ENCODE measurements at places on chromosomes 7 and 10.

DNA sequence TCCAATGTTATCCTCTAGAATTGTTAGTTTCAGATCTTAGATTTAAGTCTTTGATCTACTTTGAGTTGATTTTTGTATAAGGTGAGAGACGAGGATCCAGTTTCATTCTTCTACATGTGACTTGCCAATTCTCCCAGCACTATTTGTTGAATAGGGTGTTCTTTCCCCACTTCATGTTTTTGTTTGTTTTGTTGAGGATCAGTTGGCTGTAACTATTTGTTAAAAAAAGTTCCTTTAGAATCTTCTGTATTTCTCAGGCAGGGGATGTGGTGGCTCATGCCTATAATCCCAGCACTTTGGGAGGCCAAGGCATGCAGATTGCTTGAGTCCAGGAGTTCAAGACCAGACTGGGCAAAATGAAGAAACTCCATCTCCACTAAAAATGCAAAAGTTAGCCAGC is 151.8 kb downstream of the JMJD1C start:
- no peak for DNase-seq

DNA sequence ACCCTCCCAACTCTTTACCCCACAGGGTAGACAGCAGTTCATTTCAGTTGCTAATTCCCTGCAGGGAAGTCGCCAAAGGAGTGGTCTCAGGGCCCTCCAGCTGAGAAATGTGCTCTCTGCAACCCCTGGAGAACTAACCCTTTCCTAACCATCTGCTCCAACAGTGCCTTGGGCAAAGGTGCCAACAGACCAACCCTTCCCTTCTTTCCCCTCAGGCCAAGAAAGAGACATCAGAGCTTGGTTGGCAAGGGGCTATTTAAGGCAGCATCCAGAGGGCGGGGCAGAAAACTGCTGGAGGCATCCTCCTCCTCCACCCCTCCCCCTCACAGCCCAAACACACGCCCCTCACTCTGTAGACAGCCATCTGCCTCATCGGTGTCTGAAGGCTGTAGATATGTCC is 1.7 kb downstream of the SORBS1 start:
- DNase-seq, result no peak

GRCh38 chr10:1410032-1410431 is 327.3 kb downstream of the ADARB2 start:
- DNase-seq, result no peak

GRCh38 chr7:116683786-116684185 is 11.8 kb downstream of the MET start:
- DNase-seq, result no peak

GRCh38 chr7:20444030-20444800 is 113.5 kb downstream of the ITGB8 start:
- no peak for DNase-seq

- no peak for DNase-seq
Observed at GRCh38 chr7:140674899-140675701, 2.4 kb downstream of the ADCK2 start.

DNA sequence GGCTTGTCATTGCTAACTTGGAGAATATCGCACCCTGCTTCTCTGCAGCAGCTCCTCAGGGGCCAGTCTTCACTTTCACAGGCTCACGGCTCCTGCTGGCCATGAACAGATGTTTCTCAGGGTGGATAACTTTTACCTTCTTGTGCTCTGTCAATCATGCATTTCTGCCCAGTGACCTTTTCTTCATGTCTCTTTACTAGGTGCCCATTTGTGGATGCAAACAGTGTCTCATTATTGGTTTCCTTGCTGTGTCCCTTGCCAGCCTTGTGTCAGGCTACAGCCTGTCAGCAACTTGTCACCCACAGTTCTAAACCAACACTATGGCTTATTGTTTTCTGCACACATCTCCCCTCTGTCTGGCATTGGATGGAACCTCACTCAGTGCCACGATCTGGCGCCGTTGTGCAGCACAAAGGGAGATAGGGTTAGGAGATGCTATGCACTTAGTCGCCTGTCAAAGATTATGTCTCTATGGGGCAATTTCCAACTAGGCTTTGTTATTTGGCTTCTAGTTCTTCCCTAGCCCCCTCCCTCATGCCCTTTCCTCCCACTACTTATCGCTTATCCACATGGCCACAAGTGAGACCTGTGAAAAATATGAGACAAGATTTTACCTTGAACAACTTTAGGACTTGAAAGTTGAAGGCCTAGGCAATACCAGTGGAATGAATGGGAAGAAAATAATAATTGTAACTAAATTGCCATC is 45.7 kb upstream of the NXPH1 start:
- DNase-seq, result no peak

- no peak for DNase-seq
Observed at GRCh38 chr7:28280516-28280915, 99.9 kb upstream of the JAZF1 start.

DNA sequence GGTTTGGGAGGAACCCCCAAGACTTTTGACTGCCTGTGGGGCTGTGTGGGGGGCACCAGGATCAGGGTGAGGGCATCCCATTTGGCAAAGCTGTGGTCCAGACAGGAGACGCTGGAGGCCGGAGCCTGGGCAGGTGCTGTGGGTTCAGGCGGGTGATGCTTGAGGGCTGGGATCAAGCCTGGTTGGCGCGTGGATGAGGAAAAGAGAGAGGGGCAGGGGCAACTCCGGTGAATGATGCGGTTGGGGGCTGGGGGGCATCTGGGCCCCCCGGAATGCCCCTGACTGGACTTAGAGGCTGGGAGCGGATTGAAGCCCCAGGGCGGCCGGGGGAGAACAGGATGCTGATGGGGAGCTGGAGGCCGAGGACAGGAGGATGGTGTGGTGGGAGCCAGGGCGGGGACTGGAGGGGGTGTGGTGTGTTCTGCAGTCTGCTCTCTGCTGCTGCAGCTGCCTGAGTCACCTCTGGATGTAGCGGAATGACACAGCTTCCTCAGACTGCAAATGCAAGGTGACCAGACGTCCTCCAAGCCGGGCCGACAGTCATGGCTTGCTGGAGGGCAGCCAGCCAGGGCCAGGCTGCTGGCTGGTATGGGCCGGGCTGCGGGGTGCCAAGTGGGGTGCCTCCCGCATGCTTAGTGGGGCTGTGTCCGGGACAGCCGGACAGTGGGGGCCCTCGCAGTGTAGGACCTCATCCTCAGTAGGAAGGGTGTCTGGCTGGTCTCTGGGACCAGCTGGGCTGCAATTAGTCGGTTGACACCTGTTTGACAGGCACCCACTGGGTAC is 3.2 kb downstream of the MAFK start:
- DNase-seq, result no peak

- DNase-seq, result no peak
Observed at GRCh38 chr10:22341190-22341925, 3.9 kb upstream of the SPAG6 start.

- peak; percentile 53 for DNase-seq
Observed at GRCh38 chr7:50206453-50207250, 97.9 kb upstream of the IKZF1 start.

- no peak for DNase-seq
Observed at GRCh38 chr10:119330342-119330741, 123.0 kb downstream of the GRK5 start.

- no peak for DNase-seq
Observed at GRCh38 chr7:36906448-36906847, 182.2 kb upstream of the AOAH start.

DNA sequence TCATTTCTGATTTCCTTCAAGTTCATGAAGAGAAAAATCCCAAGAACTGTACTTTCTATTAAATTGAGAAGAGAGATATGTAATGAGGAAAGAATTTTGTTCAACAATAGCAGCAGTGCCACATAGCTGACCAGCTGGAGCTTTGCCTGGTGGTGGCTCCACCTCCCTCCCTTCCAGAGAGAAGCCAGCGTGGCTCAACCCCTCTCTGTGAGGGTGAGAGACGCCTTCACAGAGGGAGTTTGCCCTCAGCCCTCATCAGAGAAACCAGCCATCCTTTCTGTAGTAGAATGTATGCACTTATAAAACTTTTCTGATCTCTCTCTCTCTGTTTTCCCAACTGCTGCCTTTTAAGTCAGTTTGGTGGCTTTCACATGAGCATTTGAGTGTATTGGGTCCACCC is 20.5 kb upstream of the COL1A2 start:
- DNase-seq, result no peak

- no peak for DNase-seq
Observed at GRCh38 chr10:110919971-110920881, 822 bp downstream of the SHOC2 start.

DNA sequence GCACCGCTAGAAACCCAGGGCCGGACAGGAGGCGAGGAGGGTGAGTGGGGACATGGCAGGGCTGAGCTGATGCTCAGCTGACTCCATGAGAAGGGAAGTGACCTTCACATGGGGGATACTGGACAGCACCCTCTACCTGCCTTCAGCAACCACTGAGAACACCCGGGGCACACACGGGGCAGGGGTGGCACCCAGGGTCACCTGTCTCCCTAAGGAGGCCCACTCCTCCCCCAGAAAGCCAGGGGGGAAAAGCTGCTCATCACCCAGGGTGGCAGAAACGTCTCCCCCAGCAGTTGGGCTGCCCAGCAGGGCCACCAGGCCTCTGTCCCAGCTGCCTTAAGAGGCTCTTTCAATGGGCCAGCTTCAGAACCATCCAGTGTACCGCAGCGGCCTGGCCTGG is 159.7 kb downstream of the RNF216 start:
- no peak for DNase-seq

GRCh38 chr7:125563557-125563956 is 633.9 kb upstream of the POT1 start:
- DNase-seq, result no peak

GRCh38 chr10:74097776-74098175 is 52.9 kb downstream of the AP3M1 start:
- no peak for DNase-seq

DNA sequence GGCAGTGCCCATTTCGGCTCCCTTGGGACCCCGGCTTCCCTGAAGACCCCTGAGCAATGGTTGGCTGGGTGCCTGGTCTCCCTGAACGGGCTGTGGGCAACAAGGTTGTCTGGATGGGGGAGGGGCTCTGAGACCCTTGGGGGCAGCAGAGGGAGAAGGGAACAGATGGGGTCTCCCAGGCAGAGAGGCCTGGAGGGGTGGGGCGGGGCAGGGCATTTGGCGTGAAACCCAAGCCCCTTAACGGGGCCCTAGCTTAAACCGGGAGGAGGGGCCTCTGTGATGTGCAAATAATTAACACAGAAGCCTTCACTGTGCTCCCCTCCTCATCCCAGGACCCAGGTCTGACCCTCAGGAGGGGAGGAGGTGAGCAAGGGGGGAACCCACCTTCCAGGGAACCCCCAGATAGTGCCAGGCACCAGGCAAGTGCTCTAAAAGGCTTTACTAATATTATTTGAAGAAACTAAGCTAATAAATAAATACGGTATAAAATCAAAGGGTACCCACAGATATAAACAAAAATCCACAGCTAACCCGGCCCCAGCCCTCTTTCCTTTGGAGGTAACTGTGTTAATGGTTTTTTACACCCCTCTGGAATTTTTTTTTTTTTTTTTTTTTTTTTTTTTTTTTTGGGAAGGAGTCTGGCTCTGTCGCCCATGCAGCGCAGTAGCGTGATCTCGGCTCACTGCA is 170.8 kb downstream of the RNF216 start:
- no peak for DNase-seq

GRCh38 chr10:109934958-109935793 is 11.9 kb upstream of the XPNPEP1 start:
- DNase-seq, result no peak

DNA sequence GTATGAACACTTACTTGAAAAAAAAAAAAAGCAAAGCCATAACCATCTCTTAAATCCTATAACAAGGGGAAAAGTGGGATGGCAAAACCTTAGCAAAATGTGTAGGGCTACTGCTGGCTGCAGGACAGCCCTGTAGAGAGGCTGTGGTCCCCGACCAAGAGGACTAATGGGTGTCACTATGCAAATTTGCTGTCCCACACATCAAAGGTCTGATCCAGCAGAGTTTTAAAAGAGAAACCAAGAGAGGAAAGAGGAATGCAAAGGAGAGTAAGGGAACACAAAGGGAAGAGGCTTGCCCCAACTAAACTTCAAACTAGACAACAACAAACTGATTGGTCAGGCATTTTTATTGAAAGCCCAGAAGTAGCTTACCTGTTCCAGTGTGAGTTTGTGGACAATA is 3.1 kb upstream of the ZNRF2 start:
- DNase-seq, result no peak

- no peak for DNase-seq
Observed at GRCh38 chr7:71303566-71303965, 171.6 kb downstream of the GALNT17 start.

GRCh38 chr10:70417568-70417967 is 13.6 kb downstream of the EIF4EBP2 start:
- DNase-seq, result no peak

GRCh38 chr10:115854740-115855435 is 418.1 kb downstream of the GFRA1 start:
- DNase-seq, result no peak

DNA sequence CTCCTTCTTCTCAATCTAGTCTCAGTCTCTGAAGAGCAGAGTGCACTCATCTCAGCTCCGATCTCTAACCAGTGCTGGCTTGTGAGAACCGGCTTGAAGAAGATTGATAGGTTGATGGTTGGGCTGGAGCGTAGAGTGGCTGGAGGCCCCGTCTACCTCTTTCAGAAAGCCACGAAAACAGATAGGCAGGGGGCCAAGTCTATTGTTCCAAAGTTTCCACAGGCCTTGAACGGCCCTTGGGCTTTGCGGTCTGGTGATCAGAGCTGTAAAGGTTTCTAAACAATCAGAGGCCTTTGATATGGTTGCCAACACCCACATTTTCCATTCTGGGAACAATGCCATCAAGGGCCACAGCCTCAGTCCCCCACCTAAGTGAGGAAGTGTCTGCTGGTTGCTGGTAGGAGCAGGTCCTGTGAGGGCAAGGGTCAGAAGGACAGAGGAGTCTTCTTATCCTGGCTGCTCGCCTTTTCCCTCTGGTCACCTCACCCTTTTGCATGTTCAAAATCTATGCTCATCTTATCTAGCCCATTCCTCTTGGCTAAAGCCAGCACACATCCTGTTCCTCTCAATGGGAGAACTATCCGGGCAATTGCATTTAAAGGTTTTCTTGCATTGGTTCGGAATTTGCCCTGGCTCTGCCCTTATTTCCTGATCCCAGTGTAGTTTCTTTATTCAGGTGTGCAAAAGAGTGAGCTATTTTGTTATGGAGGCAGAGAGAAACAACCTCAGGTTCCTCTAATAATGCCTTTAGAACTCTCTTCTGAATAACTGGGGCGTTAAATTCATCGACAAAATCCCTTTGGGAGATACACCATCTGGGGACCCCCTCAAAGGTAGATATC is 70.3 kb upstream of the KMT2E start:
- DNase-seq, result peak; percentile 40

GRCh38 chr7:102823390-102824119 is 74.8 kb downstream of the FAM185A start:
- DNase-seq, result no peak

GRCh38 chr10:103855424-103855823 is at the start of gene SH3PXD2A:
Gene SH3PXD2A, minus strand, starts transcription at chr10:103855576. Its CDS starts 310 bp downstream, at chr10:103855266.
- no peak for DNase-seq

- no peak for DNase-seq
Observed at GRCh38 chr10:6071181-6072175, 9.3 kb upstream of the IL2RA start.

DNA sequence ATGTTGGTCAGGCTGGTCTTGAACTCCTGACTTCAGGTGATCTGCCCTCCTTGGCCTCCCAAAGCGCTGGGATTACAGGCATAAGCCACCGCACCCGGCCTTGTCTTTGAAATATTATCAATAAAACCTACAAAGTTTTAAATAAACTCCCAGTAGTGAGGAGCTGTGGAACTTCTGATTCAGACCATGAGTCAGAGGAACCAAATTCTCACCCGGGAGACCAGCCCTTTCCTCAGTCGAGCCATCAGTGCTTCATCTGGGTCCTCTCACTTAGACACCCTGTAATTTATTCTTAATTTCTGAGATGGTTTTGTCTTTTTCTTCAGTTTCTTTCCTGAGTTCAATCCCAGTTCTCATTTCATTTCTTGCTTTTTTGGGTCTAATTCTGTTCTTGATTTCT is 68.6 kb downstream of the DYNC2I1 start:
- no peak for DNase-seq

GRCh38 chr10:119103903-119104653 is at the start of gene DENND10:
Gene DENND10, plus strand, starts transcription at chr10:119104113. Its CDS starts 30 bp downstream, at chr10:119104143.
- DNase-seq, result peak; percentile 73
